ENCODE measurements at places on chromosomes 4 and X. TPM values are rescaled to one million over a fixed set of nuclear protein-coding genes. Genes with fewer than 3 reads are reported as not detected.
A peak's percentile ranks its signal among the peaks of the same experiment; 100 is the strongest.

The PDK3 gene
- 14.3 TPM for total RNA-seq

The ADGRG4 gene
- total RNA-seq: not detected

DNA sequence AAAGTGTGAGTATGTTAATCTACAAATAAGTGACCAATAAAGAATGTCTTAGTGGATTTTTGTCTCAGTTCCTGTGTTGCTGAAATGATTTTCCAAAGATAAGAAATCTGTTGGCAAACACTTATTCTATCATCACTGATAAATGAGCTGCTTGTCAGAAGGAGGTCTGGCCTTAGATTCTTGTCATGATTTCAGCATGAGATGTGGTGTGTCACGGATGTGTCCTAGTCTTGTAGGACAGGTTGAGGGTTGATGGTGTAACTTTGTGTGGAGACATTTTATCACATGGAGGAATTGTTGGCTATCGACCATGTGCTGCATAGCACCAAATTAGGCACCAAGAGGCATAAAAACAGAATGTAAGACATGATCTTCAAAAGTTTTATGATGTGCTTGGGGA lies 31.8 kb upstream of the LIMCH1 start:
- peak; percentile 47 for DNase-seq

GRCh38 chr4:73869130-73870055 lies at the start of gene CXCL1:
Gene CXCL1, plus strand, starts transcription at chr4:73869393. Its CDS starts 78 bp downstream, at chr4:73869471.
- DNase-seq: no peak

DNA sequence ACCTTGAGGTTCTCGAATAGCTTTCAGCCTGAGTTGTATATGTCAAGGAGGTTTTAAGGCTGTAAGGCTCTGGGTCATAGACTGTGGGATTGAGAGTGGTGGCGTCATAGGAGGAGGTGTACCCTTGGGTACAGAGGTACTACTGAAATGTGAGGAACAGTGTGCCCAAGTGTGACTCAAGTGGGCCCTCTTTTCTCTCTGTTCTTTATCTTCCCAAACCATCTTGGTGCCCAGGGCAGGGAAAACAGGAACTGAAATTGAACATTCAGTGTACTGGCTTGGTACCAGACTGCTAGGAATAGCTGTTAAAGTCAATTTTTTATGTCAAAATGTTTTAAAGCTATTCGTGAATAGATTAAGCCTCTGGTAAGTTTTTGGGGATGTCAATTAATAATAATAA lies 136.2 kb upstream of the RPS6KA3 start:
- no peak for DNase-seq

The KLKB1 gene
- total RNA-seq: 3.7 TPM

- DNase-seq: no peak
Observed at GRCh38 chrX:132900633-132901293, 57.7 kb downstream of the HS6ST2 start.

GRCh38 chr4:110793381-110793801 lies 170.5 kb upstream of the PITX2 start:
- DNase-seq: no peak

GRCh38 chrX:39258331-39258730 lies 457.1 kb downstream of the MID1IP1 start:
- no peak for DNase-seq

GRCh38 chrX:110226931-110227330 lies 91.0 kb downstream of the AMMECR1 start:
- no peak for DNase-seq

GRCh38 chrX:120205816-120206753 lies 44.5 kb upstream of the ZBTB33 start:
- DNase-seq: no peak

The CORIN gene
- total RNA-seq: 6.6 TPM

DNA sequence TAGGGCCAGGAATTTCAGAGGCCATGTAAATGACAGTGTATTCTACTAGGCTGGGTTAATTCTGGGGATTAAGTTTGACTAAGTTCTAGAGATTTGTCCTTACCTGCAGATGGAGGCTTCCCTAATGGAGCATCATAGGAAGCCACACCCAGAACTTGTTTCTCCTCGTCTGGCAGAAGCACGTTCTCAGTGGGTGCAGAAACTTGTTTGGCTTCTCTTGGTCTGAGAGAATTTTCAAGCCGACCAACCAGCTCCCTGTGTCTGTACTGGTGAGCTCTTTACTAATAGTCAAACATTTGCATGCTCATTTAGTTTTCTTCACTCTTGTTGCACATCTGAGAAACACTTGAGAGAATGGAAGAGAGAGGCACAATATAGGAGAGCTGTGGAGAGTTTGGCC lies 907 bp upstream of the ATP10D start:
- DNase-seq: no peak

The DDX60 gene
- 19.6 TPM for total RNA-seq

The TRIM2 gene
- 146 TPM for total RNA-seq

- DNase-seq: no peak
Observed at GRCh38 chrX:154379569-154379951, 465 bp downstream of the EMD start.

DNA sequence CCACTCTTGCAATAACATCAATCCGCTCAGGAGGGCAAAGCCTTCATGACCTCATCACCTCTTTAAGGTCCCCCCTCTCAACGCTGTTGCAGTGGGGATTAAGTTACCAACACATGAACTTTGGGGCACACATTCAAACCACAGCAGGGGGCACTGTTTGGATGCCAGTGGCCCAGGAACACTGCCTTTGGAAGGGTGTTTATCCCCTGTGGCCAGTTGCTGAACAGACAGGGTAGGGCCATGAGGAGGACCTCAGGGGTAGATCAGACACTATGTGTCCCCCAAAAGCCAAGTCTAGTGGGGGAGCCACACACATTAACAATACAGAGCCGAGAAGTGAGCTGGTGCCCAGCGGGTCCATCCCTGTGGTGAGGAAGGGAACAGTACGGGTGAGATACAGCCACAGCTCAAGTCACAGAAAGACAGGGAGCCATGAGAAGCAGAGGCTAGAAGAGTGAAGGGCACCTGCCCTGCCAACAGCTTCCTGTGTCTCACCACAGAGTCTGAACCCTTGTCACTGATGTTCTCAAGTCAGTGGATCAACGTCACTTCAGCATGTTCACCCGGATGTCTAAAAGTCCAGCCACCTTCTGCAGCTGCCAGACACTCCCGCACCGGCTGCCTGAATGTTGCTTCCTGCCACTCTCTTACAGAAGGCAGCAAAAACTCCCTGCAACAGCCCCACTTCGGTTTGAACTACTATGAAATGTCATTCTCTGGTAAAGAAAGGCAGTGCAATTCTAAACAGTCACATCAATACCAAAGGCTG lies 19.9 kb upstream of the MXD4 start:
- peak; percentile 29 for DNase-seq

- no peak for DNase-seq
Observed at GRCh38 chr4:184787766-184788503, 37.8 kb downstream of the ACSL1 start.

GRCh38 chr4:81040012-81040659 lies 9.6 kb downstream of the BMP3 start:
- no peak for DNase-seq

GRCh38 chrX:40131654-40132337 lies 34.0 kb upstream of the BCOR start:
- DNase-seq: no peak

The PNCK gene
- 28.3 TPM for total RNA-seq

The TMEM31 gene
- total RNA-seq: not detected

Measured in mucosa of gallbladder (tissue), 1 donor.